HCT116 (cell line): ENCODE measurements at places on chromosomes 4 and X.

DNA sequence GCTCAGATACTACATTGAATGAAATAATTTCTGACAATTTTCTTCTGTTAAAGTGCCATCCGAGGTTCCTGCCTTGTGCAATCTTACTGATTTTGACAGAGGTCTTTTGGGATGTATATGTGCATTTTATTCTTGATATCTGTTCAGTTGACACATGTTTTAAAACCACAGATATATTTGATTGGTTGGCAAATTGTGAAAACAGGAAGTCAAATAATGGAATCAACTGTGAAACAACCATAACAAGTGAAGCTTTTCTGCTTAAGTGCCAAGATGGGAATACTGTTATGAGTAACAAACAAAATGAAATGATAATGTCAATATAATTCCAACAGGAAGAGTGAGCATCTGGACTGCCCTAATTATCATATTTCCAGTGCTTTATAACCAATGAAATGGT is 84.9 kb upstream of the TET2 start:
- no peak for DNase-seq

DNA sequence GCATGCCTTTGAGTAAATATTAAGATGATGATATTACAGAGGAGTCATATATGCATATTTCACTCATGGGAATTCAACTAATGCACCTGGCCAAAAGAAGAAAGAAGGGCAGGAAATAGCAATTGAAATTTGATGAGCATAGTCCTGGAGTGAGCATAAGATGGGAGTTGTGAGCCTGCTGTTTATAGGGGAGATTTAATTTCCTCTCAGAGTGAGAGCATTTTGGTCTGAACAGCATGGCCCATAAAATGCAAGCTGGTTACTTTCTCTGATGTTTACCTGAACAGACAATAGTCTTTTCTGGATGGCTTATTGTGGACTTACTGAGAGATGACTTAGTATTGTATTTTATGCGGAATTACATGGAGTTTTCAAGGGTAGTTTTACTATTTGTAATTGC is 53.6 kb downstream of the FHIP1A start:
- DNase-seq: no peak

GRCh38 chr4:149845743-149846142 is 30.1 kb upstream of the IQCM start:
- no peak for DNase-seq

DNA sequence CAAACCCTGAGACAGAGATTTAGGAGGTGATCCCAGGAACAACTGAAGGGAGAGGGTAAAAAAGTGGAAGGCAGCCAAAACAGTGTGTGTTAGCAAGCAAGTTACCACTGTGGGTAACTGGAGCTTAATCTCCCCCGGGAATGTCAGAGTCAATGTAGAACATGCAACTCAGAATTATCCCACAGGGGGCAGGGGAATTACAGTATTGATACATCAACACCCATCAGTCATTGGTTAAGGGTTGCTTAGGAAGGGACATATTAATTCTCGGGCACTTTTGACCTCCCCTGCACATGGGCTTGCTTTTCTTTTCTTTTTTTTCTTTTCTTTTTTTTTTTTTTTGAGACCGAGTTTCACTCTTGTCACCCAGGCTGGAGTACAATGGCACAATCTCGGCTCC is 29.3 kb downstream of the CXorf58 start:
- no peak for DNase-seq
